ENCODE measurements at places on chromosomes 4 and X. TPM values are rescaled to one million over a fixed set of nuclear protein-coding genes. Genes with fewer than 3 reads are reported as not detected.

Gene CDX4
- total RNA-seq = not detected

DNA sequence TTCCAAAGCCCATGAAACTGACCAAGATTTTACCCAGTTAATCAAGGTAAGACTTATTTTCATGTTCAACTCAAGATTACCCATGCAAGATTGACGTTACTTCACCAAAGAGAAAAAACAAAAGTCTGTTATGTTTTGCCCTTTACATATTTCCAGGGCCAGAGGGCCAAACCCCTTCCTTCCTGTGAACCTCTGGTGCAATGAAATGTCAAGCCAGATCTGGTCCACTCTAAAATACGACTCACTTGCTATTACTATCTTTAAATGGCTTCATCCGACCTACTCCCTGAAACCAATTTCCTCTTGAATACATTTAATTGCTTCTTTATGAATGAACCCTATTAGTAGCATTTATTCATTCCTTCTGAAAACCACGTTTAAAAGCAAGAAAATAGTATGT, 33.0 kb downstream of the TSPAN5 start:
- DNase-seq = no peak

DNA sequence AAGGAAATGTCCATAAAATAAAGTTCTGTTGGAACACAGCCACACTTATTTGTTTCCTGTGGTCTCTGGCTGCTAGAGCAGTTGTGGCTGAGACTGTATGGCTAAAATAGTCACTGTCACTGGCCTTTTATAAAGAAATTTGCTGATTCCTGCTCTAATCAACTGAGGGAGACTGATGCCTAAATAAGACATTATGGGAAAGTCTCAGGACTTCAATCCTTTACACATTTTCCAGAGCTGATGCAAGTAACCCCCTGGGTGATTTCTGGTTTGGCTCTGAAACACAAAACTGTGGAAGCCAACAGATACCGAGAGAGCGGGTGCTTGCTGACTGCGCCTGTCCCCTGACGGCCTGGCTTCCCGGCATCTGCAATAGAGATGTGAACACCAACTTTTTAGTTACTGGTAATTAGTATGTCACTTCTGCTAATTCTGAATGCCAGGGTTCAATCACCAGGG, 64.0 kb downstream of the POLR2B start:
- no peak for DNase-seq

Gene USP26
- total RNA-seq = not detected

DNA sequence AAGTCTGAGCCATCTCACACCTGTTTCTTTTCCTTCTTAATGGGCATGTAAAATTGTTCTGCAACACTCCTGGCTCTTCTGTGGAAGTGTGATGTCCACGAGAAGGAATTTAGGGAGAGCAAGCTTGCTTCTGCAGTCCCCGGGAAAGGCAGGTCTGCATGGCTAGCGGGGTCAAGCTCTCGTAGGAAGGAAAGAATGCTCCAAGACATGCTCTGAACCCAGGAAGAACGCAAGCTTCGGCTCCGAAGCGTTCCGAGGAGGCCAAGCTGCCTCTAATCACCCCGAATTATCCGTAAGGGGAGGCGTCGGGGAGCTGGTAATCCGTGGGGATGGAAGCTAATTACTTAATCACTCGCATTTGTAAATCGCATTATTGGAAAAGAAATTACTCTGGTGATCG, 177.7 kb downstream of the CRLF2 start:
- DNase-seq = no peak

DNA sequence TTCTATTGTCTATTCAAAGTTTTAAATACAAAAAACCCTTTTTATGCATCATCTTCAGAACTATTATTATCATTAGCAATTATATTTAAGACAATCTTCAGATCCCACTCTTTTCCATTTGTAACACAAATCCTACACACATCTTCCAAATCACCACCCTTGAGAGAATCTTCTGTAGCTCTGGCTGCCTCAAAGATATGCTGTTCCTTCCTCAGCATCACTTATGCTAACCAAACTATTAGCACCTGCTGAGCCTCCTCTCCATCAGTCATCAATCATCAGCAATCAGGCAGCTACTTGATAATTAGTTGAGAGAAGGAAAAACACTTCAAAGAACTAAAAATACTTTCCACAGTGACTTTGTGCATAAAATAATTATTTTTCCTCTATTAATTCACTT, 1082.2 kb downstream of the C4orf33 start:
- no peak for DNase-seq

- DNase-seq = no peak
These were observed 30.5 kb upstream of the RBPJ start for GRCh38 chr4:26290321-26290720.

Gene PFKFB1
- 0.35 TPM for total RNA-seq

DNA sequence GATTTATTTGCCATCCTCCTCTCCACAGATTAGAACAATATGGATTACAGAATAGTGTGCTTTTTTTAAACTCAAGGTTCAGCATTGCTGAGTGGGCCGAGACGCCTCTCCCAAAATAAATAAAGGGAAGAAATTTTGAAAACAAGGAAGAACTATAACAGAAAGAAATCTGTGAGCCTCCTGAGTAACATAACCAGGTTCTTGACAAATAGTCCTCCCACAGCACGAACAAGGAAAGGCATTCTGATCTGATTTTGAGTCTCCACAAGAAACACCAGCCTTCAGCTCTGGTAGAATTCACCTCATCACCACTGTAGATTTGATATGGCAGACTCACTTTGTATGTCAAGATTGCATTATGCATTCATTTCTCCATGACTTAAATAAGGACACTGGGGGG, 173.6 kb downstream of the HHIP start:
- no peak for DNase-seq

Gene OCRL
- 1.4 TPM for total RNA-seq

DNA sequence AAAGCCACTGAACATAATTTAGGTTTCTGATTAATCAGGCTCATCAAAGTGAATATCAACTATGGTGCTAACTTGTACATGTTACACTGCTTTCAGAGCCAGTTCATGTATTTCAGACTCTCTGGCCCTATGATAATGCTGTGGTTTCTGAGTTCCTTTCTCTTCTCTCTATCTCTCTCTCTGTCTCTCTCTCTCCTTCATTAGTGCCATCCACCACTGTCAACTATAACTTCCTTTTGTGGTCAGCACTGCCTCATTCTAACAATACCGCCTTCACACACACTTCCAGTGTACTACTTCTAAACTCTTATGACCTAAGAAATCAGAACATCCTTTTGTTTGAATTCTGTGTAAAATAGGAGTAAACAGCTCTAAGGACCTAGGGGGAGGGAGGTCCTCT, 907.1 kb downstream of the RPA4 start:
- no peak for DNase-seq

Gene GLUD2
- 0.32 TPM for total RNA-seq

Gene PDGFRA
- total RNA-seq = not detected

Gene NPY2R
- not detected for total RNA-seq

Gene CCDC149
- not detected for total RNA-seq

DNA sequence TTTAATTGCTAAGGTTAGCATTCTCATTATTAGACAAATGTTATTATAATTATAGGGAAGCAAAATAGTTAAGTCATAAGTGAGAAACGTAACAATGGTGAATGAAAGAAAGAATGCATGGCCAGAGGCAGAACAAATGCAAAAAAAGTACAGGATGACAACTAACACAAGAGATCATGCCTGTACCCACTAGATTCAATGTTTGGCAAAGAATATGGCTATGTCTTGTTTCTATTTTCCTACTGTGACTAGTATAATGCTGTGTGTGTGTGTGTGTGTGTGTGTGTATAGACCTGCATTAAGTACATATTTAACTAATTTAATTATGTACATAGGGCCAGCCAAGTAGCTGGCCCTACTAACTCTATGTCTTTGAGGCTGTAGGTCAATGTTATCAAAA, 12.9 kb upstream of the BMP2K start:
- DNase-seq = no peak

Gene RHOXF1
- total RNA-seq = 4.7 TPM

DNA sequence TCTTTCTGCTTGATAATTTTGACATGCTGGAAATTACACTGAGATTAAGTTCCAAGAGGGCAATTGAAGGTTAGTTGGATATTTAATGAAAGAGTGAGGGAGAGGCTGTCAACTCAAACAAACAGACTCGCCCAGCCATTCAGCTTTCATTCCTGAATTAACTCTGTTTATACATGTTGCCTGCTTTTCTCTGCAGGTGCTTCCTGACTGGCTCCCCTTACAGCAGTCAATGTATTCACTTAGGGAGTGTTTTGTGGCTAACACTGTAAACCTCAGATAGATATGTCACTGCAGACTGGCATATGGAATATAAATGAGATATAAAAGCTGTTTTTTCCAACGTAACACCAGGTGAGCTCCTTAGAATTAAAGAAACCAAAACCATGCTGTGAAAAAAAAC, 28.7 kb downstream of the TMPRSS11A start:
- no peak for DNase-seq

DNA sequence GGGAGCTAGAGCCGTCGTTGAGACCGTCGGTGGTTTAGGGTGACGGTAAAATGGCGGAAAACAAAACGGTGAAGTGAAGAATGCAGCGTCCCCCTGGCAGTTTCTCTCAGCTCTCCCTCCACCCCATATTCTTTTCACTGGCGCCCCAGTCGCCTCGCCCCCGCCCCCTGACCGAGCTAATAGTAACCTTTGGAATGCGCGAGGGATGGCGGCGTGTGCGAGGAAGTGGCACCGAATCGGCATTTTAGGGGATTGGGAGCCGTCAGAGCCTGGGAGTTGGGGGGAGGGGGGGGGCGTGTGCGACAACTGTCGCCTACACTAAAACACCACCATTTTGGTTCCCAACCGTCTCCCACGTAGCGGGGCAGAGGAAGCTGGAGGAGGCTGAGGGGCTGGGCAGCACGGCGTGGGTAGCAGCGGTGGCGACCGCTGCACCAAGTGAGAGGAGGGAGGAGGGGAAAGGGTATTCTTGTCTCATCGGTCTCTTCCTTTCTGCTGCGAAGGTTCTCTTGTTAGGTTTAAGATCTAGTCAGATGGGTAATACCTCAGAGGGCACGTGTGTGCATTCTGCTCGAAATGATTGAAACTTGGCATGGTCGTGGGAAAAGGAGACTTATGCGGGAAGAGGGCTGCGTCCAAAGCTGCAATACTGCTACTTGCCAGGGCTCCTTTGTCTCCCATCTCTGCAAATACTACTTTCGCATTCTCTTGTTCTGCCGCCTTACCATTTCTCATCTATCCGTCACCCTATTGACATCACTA, 840 bp downstream of the ZNF711 start:
- no peak for DNase-seq

- DNase-seq = no peak
These were observed 1080.9 kb downstream of the FAT4 start for GRCh38 chr4:126395664-126396063.

- no peak for DNase-seq
These were observed 89.0 kb downstream of the TRAPPC11 start for GRCh38 chr4:183747931-183748670.

All from CD4-positive, CD25-positive, alpha-beta regulatory T cell (primary cell).